Fibroblast of lung (primary cell): ENCODE measurements at places on chromosomes 11 and 22. TPM values are rescaled to one million over a fixed set of nuclear protein-coding genes. Genes with fewer than 3 reads are reported as not detected.

The ISX gene
- total RNA-seq = not detected in 2 replicates

DNA sequence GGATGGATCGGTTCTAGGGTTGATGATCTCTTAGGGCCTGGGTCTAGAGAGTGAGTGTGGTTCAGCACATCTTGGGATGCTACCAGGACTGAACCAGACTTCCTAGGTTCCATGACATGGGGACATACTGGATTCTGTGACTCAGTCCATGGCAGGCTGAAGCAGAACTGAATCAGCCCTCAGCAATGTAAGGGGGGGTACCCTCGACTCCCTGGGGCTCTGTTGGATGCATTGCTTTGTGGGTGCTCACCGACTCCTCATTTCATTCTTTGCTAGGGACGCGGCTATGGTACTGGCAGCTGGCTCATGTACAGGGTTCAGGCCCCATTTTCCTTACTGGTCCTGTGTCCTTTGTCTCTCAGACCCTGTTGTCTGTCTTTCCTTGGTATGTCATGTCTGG is 733 bp upstream of the GRAMD1B start:
- no peaks in the 10 kb centered on the region for H3K36me3 ChIP-seq
- H3K4me1 ChIP-seq = peaks cover 2% of the 10 kb centered on the region
- no peaks in the 10 kb centered on the region for H3K27me3 ChIP-seq

GRCh38 chr11:108645970-108646369 is 18.9 kb upstream of the DDX10 start:
- no peak overlapping the region for H3K4me3 ChIP-seq
- no peaks in the 10 kb centered on the region for H3K27me3 ChIP-seq
- H3K4me1 ChIP-seq = no peaks in the 10 kb centered on the region

DNA sequence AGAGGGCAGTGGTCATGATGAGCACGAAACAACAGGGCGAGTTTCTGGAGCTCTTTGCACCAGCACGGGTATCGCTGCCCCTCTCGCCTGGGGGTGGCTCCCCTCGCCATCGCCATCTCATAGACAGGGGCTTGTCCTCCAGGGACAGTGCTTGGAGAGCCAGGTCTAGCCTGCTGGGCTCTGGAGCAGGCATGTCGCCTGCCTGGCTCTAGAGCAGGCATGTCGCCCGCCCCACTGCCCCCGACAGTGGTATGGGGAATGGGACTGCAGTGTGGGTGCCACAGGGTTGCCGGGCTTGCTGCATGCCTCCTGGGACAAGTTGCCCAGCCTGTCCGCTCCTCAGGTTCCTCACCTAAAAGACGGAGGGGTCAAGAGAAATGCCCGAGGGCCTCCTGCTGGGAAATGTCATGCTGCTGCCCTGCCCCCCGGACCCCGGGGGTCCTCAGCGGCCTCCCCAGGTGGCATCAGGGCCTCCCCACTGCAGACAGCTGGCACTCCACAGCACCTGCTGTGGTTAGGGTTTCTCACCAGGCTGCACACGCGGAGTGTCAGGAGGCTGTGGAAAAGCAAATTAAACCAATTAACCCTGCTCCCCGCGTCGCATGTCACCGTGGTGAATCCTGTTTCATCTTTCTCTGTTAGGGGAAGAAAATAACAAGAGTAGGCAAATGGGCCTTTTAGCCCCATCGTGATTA is 403.0 kb downstream of the TBC1D22A start:
- H3K4me3 ChIP-seq = no peak overlapping the region
- H3K27ac ChIP-seq = no peak overlapping the region
- H3K4me1 ChIP-seq = no peaks in the 10 kb centered on the region
- no peaks in the 10 kb centered on the region for H3K36me3 ChIP-seq

DNA sequence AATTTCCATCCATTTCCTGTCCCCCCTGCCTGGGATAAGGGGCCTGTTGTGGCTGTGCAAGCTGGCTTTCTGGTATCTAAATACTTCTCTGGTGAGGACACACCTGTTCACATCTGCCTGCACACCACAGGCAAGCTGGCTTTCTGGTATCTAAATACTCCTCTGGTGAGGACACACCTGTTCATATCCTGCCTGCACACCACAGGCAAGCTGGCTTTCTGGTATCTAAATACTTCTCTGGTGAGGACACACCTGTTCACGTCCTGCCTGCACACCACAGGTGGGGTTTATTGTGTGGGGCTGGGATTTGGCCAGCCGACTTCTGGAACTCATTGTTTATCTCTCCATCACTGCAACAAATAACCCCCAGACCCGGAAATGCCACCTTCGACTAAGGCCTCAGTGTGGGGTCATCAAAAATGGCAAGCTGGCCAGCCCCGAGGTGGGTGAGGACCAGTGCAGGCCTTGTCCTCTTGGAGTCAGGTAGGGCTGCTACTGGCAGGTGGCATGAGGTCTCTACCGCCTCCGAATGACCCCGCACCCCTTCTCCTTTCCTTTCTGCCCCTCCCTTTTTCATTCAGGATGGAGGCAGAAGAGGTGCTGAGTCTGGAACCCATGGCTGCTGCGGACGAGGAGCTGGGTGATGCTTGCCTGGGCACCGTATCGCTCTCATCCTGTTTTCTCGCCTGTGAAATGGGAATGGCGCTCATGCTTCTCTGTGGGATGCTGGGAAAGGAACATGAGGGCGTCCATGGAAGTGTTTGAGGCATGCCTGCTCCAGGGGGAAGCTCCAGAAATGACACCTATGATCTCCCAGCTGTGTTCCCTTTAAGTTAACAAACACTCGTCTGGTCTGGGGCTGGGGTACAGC is 43.5 kb upstream of the MYEOV start:
- H3K4me3 ChIP-seq = no peak overlapping the region
- no peaks in the 10 kb centered on the region for H3K4me1 ChIP-seq
- H3K36me3 ChIP-seq = no peaks in the 10 kb centered on the region
- H3K27me3 ChIP-seq = peaks cover 8% of the 10 kb centered on the region

DNA sequence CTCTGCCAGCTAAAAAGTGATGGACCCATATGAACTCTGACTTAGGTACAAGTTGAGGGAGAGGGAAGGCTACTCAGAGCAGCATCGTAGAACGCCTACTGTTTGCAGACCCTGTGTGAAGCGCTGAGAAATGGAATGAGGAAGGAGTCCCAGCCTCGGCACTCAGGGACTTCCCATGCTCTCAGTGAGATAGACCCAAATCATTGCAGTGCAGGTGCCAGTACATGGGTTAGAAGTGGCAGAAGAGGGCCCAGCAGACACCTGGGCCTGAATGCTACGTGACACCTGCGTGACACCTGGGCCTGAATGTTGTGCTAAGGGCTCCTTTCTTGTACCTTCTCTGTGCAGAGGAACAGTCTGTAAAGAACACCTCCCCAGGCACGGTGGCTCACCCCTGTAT is 2.6 kb upstream of the PDGFB start:
- no peak for DNase-seq
- H3K4me3 ChIP-seq = no peak overlapping the region
- peaks cover 37% of the 10 kb centered on the region for H3K27me3 ChIP-seq
- no peak overlapping the region for H3K27ac ChIP-seq
- peaks cover 3% of the 10 kb centered on the region for H3K4me1 ChIP-seq

GRCh38 chr22:30406400-30406799 is 9.6 kb downstream of the SEC14L2 start:
- H3K27ac ChIP-seq = no peak overlapping the region
- DNase-seq = no peak
- H3K36me3 ChIP-seq = peaks cover 14% of the 10 kb centered on the region
- H3K27me3 ChIP-seq = no peaks in the 10 kb centered on the region
- H3K4me1 ChIP-seq = peaks cover 2% of the 10 kb centered on the region
- H3K4me3 ChIP-seq = no peak overlapping the region

The JHY gene
- total RNA-seq = 2.1 and 3.5 TPM in 2 replicates

- no peak overlapping the region for H3K27ac ChIP-seq
- H3K36me3 ChIP-seq = no peaks in the 10 kb centered on the region
- DNase-seq = no peak
- no peaks in the 10 kb centered on the region for H3K27me3 ChIP-seq
- H3K4me1 ChIP-seq = peaks cover 7% of the 10 kb centered on the region
These were observed 3.2 kb downstream of the DTX4 start for GRCh38 chr11:59175091-59175501.

DNA sequence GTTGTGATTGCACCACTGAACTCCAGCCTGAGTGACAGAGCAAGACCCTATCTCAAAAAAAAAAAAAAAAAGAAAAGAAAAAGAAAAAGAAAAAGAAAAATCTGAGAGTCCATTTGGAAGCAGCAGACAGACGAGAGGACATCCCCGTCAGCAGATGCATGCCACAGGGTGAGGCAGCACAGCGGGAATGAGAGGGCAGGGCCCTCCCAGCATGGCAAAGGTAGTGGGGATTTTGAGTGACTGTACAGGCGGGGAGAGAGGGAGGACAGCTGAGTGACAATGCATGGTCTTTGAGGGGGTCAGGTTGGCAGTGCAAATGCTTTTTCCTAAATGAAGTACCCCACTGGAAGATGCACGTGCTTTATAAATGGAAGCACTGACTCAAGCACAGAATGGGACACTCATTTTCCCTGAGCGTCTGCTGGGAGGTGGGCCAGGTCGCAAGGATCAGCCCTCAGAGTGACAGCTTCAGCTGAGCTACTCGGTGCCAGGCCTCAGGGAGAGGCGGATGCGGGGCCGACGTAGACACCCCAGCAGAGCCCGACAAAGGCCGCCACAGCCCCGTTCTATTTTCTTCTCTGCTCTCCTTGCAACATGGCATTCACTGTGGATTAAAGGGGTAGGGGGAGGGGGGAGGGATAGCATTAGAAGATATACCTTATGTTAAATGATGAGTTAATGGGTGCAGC is 113.5 kb downstream of the SHANK2 start:
- no peak overlapping the region for H3K27ac ChIP-seq
- no peaks in the 10 kb centered on the region for H3K4me1 ChIP-seq
- H3K4me3 ChIP-seq = no peak overlapping the region
- no peak for DNase-seq
- no peaks in the 10 kb centered on the region for H3K36me3 ChIP-seq

DNA sequence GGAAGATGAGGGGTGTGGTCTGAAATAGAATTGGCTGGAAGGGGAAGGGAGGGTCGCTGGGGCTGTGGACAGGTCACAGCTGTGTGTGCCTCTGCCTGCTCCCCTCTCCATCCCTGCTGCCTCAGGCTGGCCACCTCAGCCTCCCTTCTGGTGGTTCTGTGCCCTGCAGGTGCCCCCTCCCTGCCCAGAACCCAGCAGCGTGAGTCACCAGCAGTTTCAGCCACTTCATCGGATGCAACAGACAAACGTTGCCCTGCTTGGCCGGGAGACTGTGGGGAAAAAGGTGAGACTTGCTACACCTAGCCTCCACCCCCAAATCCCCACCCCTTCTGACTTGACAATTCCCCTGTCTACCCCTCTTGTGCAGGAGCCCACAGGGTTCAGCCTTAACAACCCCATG is 21.8 kb upstream of the LRRC10B start:
- no peak overlapping the region for H3K27ac ChIP-seq
- DNase-seq = no peak
- H3K36me3 ChIP-seq = no peaks in the 10 kb centered on the region
- no peak overlapping the region for H3K4me3 ChIP-seq
- H3K4me1 ChIP-seq = peaks cover 17% of the 10 kb centered on the region

GRCh38 chr22:49956418-49956770 is 4.2 kb upstream of the PIM3 start:
- no peak overlapping the region for H3K4me3 ChIP-seq
- H3K27me3 ChIP-seq = no peaks in the 10 kb centered on the region
- no peak overlapping the region for H3K27ac ChIP-seq

The OR51I1 gene
- total RNA-seq = 0.17 and 0.26 TPM in 2 replicates

- no peak for DNase-seq
- H3K4me3 ChIP-seq = no peak overlapping the region
These were observed 125.9 kb downstream of the UVRAG start for GRCh38 chr11:75940911-75941310.

The OR51G1 gene
- not detected in 2 replicates for total RNA-seq
